D341Med (cell line): ENCODE measurements at places on chromosomes 13 and 19.

DNA sequence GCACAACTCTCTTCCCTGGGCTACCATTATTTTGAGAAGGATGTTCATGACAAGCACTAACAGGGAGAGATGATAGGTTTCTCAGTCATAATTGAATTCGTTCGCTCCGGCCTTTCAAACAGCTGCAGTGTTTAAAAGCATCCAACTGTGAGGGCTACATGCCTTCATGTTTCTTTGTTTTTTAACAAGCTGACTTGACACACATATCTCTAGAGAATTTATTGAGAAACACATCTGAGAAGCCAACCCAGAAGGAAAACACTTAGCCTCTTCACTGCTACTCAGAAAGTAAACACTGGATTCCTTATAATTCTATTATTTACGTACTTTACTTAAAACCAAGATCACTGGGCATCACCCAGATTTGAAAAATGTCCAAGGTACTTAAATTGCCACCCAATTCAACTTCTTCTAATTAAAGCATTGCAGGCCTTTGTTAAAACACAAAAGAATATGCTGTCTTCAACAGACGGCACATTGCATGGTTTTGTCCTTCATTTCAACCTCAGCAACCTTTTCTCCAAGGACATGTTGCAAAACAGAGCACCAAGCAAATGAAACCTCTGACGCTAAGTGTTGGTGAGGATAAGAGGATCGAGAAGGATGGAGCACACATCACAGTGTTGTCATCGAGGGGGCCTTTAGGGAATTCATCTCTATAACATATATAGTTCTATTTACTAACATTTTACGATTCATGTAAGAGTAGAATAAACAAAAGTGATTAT lies 75.8 kb downstream of the TBC1D4 start:
- no peak for DNase-seq

- DNase-seq = no peak
Observed at GRCh38 chr13:113407531-113408393, 43.8 kb upstream of the GRTP1 start.

GRCh38 chr13:102913914-102914313 lies 68.1 kb downstream of the ERCC5 start:
- no peak for DNase-seq

DNA sequence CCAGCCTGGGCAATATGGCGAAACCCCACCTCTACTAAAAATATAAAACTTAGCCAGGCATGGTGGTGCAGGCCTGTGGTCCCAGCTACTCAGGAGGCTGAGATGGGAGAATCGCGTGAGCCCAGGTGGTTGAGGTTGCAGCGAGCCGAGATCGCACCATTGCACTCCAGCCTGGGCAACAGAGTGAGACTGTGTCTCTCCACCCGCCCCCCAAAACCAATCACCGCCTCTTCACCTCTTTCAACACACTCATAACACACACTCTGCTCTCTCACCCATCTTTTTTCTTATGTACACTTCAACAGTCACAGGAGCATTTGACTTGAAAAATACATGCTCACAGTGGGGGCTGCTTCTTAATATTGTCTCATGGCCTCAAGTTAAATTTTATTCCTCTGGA lies 76.8 kb downstream of the ESD start:
- DNase-seq = no peak
